ENCODE measurements at places on chromosomes 2 and 18.

DNA sequence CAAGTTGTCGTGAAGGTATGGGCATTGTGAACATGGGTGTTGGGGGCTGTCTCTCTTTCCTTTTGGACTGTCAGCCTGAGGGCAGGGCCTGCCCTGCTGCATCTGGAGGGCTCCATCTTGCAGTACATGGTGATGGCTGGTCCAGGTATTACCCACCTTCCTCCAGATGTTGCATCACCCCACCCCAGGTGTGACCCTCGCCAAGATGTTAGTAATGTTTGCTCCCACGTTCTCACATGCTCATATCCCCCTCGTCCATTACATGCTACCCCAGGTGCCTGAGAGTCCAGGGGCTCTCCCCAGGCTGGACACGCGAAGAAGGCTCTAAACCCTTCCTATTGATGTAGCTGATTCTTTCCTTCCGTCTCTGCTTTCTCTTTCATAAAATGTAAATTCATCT is 13.9 kb downstream of the ZAP70 start:
- no peak for DNase-seq

- DNase-seq: no peak
These were observed 43.5 kb upstream of the TTC39C start for GRCh38 chr18:23971097-23971440.

DNA sequence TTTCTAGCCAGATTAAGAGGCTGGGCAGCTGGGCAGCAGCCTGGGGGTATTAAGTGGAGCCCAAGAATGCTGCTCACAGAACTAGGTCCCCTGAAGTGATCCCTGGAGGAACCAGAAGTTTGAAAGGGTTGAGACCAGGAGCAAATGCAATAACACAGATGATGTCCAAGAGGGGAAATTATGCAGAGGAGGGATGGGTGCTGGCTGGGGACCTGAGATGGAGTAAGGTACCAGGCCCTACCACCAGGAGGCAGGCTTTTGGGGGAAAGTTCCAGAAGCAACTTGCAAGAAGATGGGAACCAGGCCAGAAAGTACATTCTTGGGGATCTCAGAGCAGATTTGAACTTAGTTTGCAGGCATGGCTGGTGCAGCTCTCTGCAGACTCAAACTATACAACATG is 175.1 kb downstream of the NCK2 start:
- DNase-seq: no peak

DNA sequence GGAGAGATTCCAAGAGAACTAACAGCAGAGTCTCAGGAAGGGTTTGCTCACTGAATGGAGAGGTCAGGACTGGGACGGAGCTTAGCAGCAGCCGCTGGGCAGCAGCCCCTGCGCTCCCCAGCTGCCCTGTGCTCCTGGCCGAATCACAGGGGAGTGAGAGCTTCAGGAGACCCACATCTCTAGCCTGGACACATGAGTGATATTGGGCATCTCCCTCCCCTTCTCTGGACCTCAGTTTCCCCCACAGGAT is 511 bp downstream of the MATN3 start:
- DNase-seq: no peak

- DNase-seq: no peak
These were observed 24.3 kb upstream of the FSHR start for GRCh38 chr2:49178656-49179055.

- no peak for DNase-seq
These were observed 60.0 kb downstream of the RNF144A start for GRCh38 chr2:6977113-6977741.

DNA sequence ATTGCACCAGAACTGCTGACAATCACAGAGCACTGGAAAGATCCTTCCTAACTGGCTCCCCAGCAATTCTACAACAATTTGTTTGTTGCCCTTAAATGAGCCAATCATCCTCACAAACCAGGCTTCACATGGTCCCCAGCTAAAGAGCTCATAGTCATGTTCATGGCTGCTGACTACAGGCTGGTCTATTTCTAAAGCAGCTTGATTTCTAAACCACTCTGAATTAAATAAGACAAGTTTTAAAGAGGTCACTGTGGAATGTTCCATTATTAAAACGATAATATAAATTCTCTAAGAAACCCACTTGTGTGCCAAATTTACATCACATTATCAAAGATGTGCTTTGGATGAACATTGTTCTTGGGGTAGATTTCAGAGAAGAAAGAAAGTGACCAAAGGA is 110.7 kb downstream of the COPS8 start:
- DNase-seq: no peak

- no peak for DNase-seq
These were observed 20.8 kb upstream of the CEP68 start for GRCh38 chr2:65035351-65035943.

- DNase-seq: no peak
These were observed 2.8 kb downstream of the KCNIP3 start for GRCh38 chr2:95299961-95300360.

- no peak for DNase-seq
These were observed 38.6 kb downstream of the PIKFYVE start for GRCh38 chr2:208304695-208305094.

- no peak for DNase-seq
These were observed 259.7 kb downstream of the LPIN1 start for GRCh38 chr2:12005886-12006681.

DNA sequence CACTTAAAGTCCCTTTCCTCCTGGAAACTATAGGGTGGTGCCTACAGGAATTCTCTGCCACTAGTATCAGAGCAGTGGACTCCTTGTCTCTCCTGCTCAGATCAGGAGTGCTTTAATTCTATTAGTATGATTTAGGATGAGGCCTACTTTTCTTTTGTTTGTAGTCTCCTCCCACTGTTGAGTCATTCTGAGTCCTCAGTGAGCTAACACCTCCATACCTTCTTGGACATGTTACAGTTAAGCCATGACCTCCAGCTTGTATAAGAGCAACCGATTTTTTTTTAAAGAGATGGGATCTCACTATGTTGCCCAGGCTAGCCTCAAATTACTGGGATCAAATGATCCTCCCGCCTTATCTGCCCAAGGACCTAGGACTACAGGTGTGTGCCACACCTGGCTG is 48.7 kb upstream of the OTOF start:
- DNase-seq: no peak

GRCh38 chr2:158726911-158727592 is 68.1 kb upstream of the DAPL1 start:
- DNase-seq: no peak

DNA sequence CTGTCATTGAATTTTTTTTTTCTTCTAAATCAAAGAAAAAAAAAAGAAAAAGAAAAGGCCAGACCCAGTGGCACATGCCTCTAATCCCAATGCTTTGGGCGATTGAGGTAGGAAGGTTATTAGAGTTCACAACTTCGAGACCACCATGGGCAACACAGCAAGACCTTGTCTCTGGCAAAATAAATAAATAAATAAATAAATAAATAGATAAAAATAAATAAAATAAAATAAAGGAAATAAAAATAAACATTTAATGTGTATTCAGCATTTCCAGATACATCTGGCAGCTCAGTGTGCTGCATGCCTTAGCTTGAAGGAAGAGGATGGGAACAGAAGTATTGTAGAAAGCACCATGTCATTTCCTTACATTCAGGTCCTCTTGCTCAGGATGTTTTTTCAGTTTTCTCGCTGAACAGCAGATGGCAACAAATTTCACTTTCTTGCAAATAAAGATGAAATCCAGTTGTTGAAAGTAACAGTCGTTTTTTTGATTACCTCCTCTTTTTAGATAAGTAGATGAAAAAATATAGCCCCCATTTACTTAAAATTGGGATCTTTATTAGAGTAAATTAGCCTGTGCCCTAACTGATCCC is 25.7 kb upstream of the FAM178B start:
- no peak for DNase-seq

GRCh38 chr2:177363332-177363731 is 29.2 kb upstream of the AGPS start:
- DNase-seq: no peak

- DNase-seq: no peak
These were observed 142.7 kb downstream of the ATP9B start for GRCh38 chr18:79211844-79212243.

- no peak for DNase-seq
These were observed 436.1 kb downstream of the LRRTM4 start for GRCh38 chr2:77086051-77086450.

Data from 8988T (cell line).